Kasumi-1 (cell line): ENCODE measurements at places on chromosomes 5 and 9.
A peak's percentile ranks its signal among the peaks of the same experiment; 100 is the strongest.

- no peak for DNase-seq
Measured at GRCh38 chr5:62317810-62318209, 11.8 kb downstream of the KIF2A start.

DNA sequence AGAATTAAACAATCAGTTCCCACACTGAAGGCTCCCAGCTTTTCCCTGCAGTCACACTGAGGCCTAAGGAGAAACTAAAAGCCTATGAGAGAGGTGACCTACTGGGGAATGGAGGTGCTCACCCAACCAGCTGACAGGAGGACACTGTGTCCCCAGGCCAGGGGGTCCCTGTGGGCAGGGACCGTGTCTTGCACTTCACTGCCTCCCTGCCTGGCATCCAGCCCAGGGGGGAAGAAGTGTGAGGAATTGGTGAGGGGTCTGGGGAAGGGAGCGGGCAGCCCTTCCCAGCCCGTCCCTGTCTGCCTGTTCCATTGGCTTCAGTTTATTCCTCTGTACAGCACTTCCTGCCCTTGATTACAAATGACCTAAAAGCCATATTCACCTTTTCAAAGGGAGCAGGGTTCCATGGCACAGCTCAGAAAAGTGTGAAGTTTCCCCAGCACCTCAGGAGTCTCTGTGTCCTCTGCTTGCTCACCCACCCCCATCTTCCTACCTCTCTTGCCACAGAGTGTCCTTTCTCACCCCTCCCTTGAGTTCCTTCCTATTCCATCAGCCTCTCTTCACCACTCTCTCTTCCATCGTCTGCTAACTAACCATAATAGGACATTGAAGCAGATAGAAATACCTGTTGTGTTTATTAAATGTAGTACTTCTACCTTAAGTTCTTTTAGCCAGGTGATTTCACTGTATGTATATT is 12.9 kb downstream of the OTULINL start:
- no peak for DNase-seq

GRCh38 chr5:40679913-40680681 is at the start of gene PTGER4:
Gene PTGER4 (plus strand): TSS chr5:40679915. CDS start chr5:40680994, 1,079 bp downstream.
- DNase-seq: peak; percentile 50

DNA sequence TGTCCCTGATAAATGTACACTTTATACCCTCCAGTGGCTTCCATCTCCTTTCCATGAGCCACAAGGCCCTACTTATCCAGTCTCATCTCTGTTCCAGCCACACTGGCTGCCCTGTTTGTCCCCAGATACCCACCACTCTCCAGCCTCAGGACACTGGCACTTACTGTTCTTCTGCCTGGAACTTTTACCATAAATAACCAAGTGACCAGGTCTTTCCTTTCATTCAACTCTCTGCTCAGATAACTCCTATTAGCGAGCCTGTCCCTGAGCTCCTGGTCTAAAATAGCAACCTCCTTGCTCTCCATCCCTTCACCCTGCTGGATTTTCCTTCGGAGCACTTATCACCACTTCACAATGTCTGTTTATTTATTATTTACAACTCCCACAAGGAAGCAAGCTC is 16.6 kb upstream of the ENC1 start:
- DNase-seq: no peak

- DNase-seq: no peak
Measured at GRCh38 chr5:112581811-112582320, 155.8 kb upstream of the APC start.

DNA sequence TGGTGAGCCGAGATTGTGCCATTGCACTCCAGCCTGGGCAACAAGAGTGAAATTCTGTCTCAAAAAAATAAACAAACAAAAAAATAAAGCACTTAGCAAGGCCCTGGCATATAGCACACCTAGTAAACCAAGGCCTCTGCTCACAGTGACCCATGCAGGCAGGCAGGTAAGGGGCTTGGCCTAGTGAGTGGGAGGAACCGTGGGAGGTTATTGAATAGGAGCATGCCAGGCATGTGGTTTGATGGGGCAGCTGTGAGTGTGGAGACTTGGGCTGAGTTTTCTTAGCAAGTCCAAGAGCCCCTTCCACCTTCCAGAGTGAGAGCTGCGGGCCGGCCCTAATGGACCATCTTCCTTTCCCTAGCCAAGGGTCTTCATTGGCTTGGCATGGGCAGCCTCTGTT is 4.5 kb upstream of the NDST1 start:
- DNase-seq: no peak
